ENCODE measurements at places on chromosomes 5 and 9.

DNA sequence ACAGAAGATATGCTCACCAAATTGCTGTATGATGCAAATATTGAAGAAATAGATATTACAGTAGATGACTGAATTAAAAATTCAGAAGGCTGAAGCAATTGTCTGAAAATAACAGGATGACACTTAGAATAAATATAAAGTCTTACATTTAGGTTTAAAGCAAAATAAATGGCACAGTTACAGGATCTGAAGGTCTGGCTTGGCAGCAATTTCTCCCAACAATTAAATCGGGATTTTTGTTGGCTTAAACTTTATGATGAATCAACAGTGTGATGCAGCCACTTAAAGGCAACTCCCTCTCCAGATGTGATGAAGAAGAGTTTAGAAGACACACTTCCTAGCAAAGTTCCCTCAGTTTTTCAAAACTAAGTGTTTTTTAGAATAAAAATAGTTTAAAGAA is 80.5 kb downstream of the NREP start:
- DNase-seq = no peak

DNA sequence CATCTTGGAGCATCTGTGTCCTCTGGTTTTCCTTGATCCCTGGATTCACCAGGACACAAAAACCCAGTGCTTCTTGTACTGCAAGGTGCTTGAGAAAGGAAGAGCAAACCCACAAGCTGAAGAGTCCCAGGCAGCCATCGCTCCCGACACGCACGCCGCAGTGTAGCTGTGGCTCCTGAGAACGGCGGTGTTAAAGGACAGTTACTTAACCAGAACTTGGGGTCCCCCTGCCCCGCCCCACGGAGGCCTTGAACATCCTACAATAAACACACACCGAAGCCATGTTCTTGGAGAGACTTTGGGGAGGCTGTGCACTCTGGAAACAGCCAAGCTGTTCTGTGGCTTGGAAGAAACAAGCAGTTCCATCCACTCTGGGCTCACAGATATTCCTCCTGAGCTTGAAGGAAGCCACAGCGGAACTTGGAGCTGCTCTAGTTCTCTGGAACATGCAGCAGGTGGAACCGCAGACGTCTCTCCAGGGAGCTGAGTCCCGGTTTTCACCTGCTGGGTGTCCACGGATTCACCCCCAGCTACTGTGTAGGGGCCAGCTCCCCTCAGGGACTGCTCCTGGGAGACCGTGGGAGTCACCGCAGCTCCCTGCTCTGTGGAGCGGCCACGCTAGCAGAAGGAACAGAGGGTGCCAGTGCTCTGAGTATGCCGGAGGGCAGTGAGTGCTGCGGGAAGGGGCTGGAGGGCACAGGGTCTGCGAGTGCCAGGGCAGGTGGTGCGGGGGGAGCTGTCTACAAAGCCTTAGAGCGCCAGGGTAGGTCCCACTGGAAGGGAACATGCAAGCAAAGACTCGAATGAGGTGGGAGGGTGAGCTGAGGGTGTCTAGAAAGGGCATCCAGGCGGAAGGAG is 107.3 kb downstream of the ADAMTS2 start:
- no peak for DNase-seq

DNA sequence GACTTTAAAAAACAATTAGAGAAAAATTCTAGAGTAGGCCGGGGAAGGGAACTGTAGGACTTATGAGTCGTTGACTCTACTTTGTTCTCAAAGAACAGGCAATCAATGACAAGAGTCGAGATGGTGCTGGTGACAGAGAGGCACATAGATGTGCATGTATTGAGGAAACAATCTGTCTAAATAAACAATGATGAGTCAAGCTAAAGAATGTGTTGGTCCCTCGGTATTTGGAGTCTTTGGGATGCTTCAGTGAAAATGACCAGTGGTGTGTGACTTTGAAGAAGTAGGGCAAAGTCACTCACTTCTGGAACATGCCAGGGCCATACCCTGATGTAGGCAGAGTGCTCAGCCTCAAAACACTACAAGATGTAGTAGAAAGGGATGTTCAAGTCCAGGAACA is 288.1 kb upstream of the PANK3 start:
- no peak for DNase-seq

GRCh38 chr5:116650964-116651363 is 76.3 kb upstream of the SEMA6A start:
- no peak for DNase-seq

DNA sequence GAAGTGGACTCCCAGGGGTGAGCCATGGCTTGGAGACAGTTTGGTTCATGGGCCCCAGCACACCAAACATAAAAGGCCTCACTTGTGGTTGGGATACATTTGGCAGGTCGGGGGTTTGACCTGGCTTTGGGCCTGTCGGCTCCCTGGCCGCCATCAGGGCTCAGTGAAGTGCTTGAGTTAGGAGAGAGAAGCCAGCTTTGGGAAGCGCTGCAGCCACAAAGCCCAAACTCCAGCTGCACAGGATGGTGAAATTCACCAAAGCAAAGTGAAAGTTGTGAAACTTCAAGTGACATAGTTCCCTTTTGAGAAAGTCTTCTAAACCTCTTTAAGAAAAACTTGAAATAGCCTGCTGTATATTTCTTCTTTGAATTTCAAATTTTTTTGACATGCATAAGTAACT is 27.5 kb downstream of the SLC46A2 start:
- DNase-seq = no peak

DNA sequence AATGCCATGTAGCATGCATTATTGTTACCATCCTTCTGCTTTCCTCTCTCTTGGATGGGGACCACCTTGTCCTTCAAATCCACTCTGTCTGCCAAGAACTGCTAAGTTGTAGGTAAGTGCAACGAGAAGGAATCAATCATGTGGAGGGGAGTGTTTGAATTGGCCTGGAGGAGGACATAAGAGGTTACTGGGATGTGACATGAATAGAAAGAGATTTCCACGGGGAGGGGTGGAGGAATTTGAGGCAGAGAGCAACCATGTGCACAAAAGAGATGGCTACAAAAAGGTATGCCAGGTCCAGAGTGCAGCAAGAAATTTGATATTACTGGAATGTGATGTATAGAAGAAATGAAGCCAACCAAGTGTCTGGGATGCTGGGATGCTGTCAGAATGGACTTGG is 648.9 kb upstream of the KLF4 start:
- no peak for DNase-seq

GRCh38 chr5:146068977-146069779 is 36.2 kb downstream of the PLAC8L1 start:
- no peak for DNase-seq

GRCh38 chr9:80651044-80651443 is 1038.3 kb downstream of the TLE1 start:
- DNase-seq = no peak

- no peak for DNase-seq
Measured at GRCh38 chr9:109440797-109441287, 57.3 kb downstream of the PTPN3 start.

- DNase-seq = no peak
Measured at GRCh38 chr9:113626735-113627495, 163.4 kb downstream of the RGS3 start.

DNA sequence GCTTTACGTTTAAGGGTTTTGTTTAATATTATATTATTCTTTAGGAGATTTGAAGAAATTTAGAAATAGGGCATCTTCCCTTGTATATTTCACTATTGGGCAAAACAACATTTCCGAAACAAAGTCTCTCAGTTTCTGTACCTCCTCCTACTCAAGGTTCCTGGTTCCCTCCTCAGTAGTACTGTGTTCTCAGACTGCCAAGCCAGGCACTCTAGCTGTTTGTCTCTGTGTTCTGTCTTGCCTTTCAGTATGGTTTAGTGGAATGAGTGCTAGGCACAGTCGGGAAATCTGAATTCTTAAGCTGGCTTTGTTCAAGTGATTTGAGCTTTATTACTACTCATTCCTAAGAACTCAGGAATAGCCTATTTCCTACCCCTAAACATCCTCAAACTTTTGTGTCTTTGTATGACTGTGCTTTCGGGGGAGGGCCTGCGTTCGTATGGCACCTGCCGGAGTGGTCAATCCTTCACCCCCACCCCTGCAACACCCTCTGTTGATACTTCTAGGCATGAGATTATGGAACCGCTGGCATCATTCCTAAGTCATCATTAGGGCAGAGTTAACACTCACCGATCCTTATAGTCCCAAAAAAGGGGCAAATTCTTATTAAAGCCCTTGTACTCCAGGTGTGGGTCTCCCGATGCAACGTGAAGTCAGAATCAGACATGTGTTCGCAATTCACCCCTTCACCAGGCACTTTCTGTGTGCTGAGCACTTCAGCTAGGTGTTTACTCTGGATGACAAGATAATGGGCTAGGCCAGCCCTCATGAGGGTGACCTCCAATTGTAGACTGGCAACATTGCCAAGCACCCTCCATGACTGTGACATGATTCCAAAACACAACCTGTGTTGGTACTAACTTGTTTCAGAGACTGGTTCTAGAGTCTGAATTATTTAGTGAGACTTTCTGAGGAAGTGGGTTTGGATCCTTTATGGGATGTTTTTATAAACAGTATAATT is 24.5 kb downstream of the SNX18 start:
- no peak for DNase-seq

DNA sequence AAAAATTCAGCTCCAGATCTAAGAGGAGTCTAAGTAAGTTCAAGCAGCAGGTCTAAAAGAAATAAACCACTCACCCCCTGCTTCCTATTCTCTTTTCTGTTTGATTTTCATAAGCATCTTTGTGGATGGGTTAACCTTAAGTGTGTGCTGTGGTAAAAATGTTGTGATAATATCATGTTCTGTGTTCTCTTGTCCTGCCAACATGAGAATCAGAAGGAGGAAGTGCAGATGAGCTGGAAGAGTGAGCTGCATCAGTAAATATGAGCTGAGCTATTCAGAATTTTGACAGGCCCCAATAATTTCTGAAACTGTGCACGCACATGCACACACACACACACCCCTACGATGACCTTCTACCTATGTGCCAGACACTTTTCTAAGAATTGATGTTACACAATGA is 186.5 kb upstream of the ANKRD55 start:
- no peak for DNase-seq

DNA sequence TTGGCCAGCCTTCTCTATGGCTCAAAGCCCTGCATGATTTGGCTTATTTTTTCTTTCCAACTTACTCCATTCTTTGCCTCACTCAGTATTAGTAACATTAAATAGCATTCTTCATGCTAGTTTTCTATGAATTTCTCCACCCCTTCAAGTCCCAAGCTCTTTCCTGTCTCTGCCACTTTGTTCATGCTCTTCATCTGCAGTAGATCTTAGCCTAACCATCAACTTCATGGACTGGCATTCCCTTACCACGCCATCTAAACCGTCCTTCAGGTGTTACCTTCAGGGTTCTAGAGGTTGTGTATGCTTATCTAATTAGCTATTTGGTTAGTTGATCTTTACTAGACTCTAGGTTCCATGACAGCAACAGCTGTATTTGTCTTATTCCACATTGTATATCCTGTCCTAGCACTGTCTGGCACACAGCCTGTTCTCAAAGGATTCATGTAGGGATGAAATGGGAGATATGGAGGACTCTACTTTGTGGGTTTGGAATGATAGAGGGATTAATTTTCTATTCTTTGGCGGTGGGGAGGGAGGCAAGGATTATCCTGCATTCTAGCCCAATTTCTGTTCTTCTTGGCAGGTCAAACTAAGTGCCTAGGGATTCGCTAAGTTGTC is 26.4 kb downstream of the TMEM167A start:
- DNase-seq = no peak

DNA sequence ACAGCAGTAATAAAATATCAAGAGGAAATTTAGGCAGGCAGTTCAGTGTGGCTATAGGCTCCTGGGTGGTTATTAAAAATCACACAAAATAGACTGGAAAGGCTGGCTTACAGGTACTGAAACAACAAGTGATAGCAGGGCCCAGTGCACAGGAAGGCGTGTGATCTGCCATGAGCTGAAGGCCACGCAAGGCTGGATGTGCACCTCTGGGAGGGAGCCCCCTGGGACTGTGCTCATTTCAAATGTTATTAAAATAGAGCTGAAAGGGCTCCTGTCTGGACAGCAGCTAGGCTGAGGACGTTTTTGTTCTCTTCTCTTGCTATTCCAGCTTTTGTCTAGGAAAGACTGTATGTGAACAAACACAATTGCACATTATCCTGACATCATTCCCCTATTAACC is 324.3 kb upstream of the RFX3 start:
- no peak for DNase-seq

- no peak for DNase-seq
Measured at GRCh38 chr5:29939988-29940387, 1253.5 kb upstream of the CDH6 start.

GRCh38 chr5:154141745-154142221 is 48.8 kb upstream of the GALNT10 start:
- no peak for DNase-seq

GRCh38 chr5:148965511-148966265 is 97.2 kb downstream of the SH3TC2 start:
- no peak for DNase-seq

DNA sequence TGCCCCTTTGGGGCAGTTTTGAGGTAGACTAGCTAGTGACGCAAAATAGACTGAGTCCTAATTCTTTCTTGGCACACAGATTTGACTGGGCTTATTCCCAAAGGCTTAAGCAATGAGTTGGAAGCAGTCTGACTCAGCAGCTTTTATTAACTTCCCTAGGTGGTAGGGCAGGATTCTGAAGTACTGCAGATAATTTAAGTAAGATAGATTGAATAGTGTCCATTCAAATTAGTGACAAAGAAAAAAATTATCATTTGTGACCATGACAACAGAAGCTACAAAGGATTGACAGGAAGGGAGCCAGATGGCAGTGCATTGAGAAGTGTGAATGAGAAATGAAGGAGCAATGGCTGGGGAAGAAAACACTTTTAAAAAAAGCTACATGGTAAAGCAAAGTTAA is 649.4 kb downstream of the CDH9 start:
- DNase-seq = no peak

- no peak for DNase-seq
Measured at GRCh38 chr5:10528056-10528816, 35.6 kb upstream of the ANKRD33B start.

- no peak for DNase-seq
Measured at GRCh38 chr5:68450245-68450852, 234.8 kb downstream of the PIK3R1 start.

DNA sequence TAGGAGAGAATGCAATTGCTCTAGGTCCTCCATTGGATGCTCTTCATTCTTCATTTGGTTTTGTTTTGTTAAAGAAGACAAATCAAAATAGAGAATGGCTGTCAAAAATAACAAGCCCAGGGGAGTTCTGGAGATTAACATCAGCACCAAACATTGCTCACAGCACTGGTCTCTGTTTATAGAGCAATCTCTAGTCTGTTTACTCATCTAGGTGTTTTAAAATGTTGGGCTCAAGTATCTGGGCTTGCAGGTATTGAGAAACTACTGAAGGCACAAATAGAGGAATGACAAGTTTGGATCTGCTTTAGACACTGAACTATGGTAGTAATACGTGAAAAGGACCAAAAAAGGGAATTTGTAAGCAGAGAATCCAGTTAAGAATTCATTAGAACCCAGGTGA is 77.0 kb upstream of the TMC1 start:
- DNase-seq = no peak

GRCh38 chr5:76000582-76000981 is 82.6 kb upstream of the SV2C start:
- no peak for DNase-seq

GRCh38 chr9:136275655-136276429 is 28.1 kb downstream of the CCDC187 start:
- no peak for DNase-seq

GRCh38 chr9:112034216-112034611 is 137.6 kb downstream of the UGCG start:
- no peak for DNase-seq

GRCh38 chr9:74570879-74571512 is 73.9 kb downstream of the RORB start:
- no peak for DNase-seq
